LHCN-M2 (cell line): ENCODE measurements at places on chromosomes 7 and 10. TPM values are rescaled to one million over a fixed set of nuclear protein-coding genes. Genes with fewer than 3 reads are reported as not detected.

DNA sequence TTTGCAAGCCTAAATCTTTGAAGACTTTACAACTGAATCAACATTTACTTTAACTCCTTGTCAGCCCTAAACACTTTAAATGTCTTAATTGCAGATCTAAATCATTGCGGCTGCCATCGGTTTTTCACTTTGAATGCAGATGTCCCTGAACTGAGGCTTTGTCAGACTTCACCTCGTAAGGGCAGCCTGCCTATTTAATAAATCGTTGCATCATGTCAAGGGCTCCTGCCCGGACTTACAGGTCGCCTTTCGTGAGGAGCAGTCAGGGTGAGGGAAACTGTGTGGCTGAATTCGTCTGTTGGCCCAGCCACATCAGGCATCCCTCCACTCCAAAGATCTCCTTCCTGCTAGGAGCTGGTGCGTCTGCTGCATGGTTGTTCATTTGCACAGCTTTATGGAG, 368.2 kb upstream of the NPVF start:
- no peak for DNase-seq

GRCh38 chr10:94046098-94046497, 52.4 kb downstream of the PLCE1 start:
- DNase-seq: no peak

GRCh38 chr10:78876449-78876848, 192.3 kb upstream of the ZMIZ1 start:
- no peak for DNase-seq

The SLC16A9 gene
- total RNA-seq: 0.80 and 0.90 TPM in 2 replicates

The CADPS2 gene
- 0.13 and 0.23 TPM in 2 replicates for total RNA-seq

GRCh38 chr10:93198401-93199131, 124.9 kb downstream of the CYP26A1 start:
- DNase-seq: peak; percentile 41

DNA sequence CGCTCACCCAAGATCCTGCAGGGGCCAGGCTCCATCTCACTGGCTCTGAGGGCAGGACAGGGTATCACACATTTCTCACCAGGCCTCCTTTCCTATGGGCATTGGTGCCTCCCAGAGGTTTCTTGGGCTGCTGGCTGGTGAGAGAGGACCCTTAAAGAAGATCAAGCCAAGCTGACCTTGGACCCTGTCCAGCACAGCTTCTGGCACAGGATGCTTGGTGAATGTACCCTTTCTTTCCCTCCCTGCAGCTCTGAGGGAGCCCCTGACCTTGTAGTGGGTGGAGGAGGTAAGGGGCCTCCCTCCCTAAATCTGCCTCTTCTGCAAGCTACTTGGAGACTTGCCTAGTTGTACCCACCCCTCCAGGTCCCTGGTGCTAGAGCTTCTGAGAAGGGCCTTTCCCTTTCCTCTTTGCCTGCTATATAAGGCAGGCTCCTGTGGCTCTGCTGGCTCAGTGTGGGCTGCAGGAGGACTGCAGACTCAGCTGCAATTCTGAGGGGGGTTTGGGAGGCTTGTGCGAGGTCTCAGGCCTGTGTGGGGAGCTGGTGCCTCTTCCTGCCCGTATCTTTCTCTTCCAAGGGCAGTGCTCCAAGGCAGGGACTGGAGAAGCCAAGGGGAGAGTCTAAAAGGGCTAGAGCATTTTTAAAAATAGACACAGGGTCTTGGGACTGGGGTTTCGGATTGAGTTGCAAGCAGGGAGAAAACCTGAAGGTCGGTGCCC, 11.7 kb upstream of the TRIM8 start:
- peak; percentile 21 for DNase-seq

The GRM8 gene
- 0.11 TPM in 1 of 2 replicates, not detected in the other for total RNA-seq

DNA sequence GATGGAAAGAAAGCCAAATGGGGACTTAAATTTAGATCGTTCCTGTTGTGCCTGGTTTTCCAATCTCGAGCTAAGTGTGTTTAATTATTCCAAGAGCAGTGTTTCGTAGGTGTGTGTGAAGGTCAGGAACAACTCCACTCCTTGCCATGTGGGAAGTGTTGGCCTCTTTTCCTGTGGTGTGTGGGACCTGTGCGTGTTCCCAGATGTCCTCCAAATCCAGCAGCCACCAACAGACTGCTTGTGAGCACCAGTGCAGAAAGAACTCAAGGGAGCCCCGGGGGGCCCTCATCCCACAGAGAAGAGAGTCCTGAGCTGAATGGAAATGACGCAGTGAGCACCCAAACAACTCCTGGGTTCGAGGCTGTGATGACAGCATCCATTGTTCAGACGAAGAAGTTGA, 227.7 kb downstream of the TMEM178B start:
- no peak for DNase-seq

DNA sequence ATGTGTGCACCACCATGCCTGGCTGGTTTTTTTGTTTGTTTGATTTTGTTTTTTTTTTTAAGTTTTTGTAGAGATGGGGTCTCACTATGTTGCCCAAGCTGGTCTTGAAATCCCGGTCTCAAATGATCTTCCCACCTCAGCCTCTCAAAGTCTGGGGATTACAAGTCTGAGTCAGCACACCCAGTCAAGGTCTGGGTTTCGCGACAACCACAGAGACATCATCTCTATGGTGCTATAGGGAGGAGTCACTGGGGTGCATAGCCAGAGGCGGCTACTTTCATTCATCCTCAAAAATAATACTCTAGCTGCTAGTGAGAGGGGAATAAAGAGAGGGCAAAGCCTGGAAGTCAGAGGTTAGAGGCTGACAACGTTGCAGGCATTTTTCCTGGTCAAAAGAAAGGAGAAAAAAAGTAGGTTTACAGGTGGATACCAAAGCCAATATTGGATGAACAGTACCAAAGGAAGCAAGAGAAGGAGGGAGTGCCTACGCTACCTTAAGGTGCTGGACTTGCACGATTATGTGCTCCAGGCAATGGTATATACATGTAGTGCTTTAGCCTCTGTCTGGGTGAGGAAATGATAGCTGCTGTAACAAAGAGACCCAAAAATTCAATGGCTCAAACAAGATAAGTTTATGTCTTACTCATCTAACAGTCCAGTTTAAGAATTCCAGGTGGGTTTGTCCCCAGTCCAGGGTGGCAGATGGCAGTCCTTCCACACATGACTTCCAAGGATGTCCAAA, 178.3 kb downstream of the SKIDA1 start:
- no peak for DNase-seq

GRCh38 chr7:94394437-94395140, at the start of gene COL1A2:
Gene COL1A2, plus strand, starts transcription at chr7:94394895. Its CDS starts 137 bp downstream, at chr7:94395032.
- DNase-seq: peak; percentile 93

- DNase-seq: peak; percentile 81
Measured at GRCh38 chr7:117008886-117009531, 55.7 kb downstream of the ST7 start.

- DNase-seq: no peak
Measured at GRCh38 chr10:89879121-89879520, 177.7 kb downstream of the KIF20B start.

DNA sequence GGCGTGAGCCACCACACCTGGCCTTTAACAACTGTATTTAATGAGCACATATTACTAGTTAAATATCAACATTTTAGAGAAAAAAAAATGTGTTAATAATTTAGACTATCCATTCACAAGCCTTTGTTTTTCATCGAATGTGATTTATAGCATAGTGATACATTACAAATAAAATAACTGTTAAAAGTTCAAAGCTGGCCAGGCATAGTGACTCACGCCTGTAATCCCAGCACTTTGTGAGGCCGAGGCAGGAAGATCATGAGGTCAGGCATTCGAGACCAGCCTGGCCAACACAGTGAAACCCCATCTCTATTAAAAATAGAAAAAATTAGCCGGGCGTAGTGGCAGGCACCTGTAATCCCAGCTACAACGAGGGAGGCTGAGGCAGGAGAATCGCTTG, 72.7 kb downstream of the HACD1 start:
- no peak for DNase-seq

DNA sequence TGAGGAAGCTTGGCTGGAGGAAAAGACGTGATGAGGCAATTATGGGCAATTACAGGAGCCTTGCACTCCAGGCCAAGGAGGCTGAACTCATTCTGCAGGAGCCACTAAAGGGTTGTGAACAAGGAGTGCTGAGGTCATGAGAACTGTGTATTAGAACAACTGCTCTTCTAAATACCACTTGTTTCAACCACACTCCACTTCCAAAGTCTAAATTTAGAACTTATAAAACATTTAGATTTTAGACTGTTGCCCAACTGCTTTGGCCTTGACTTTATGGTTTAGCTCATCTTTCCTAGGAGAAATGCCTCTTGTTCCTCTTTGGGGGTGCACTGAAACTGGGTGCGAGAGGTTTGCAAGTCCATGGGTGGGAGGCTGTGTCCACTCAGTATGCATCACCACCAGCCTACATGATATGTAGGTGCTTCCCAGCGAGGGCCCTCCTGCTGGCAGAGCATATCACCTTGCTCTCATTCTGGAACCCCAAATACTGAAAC, 199.7 kb upstream of the AOAH start:
- DNase-seq: no peak

- DNase-seq: no peak
Measured at GRCh38 chr10:50615658-50616057, 8.1 kb downstream of the SGMS1 start.

GRCh38 chr7:138328215-138328614, 131.8 kb upstream of the TRIM24 start:
- DNase-seq: no peak
